ENCODE measurements at places on chromosomes 11 and 22.

DNA sequence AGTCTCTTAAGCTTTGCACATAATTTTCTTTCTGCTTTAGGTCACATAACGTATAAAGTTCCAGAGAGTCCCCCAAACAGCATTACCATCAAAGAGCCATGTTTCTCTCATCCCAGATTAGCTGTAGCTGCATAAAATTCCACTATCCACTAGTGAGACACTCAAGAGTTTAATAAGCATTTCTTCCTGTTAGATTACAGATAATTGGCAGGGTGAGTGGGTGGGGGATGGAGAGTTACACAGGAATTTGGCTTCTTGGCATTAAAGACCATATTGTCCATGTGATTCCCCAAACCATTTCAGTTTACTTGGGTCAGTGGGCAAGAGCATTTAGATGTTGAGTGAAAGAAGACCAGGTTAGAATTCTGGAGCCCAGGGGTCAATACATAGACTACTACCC, 82.3 kb downstream of the FDX1 start:
- no peak for DNase-seq

GRCh38 chr22:21714786-21715185, 20.8 kb downstream of the YPEL1 start:
- no peak for DNase-seq

GRCh38 chr11:119341222-119342022, 739 bp upstream of the C1QTNF5 start:
- DNase-seq = no peak

GRCh38 chr22:39221999-39222686, 22.6 kb downstream of the PDGFB start:
- no peak for DNase-seq

DNA sequence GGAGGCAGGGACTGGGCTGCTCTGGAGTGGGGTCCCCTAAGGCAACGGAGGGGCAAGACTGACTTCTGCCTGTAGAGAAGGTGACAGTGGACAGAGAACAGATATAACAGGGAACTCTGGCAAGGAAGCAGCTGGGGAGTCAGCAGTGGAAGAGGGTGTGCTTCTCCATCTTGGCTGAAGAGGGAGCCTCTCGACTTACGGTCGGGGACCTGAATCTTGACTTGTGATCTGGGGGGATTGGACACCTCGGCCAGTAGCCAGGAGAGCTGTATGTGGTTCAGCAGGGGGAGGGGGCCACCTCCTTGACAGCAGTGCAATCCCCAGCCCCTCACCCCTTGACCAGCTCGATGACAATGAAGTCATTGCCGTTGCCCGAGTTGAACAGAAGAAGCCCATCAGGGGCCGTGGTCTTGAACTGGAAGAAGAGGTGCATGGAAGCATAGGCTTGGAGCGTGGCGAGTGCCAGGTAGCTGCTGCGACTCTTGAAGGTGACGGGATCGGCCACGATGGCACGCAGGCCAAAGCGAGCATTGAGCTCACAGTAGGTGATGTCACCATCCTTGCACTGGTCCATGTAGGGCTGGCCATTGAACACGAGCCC, 60.0 kb downstream of the SLC22A12 start:
- peak; percentile 64 for DNase-seq

DNA sequence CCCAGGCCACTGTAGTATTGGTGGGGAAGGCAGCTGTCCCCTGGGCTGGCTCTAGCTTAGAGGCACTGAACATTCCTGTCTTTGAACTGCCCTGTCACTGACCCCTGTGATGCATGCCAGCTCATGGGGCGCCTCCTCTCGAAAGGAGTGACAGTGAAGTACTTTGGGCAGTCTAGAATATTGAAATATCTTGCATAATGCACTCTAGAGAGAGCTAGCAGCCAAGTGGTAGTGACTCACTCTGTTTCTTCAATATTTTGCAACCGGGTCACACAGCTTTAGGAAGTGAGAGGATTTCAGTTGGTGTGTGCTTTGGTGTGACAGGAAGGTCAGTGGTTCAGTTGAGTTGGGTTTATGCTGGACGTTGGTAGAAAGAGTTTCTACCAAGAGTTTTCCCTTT, 35.5 kb upstream of the ST14 start:
- peak; percentile 29 for DNase-seq

- no peak for DNase-seq
Observed at GRCh38 chr22:30424534-30425326, 838 bp upstream of the MTFP1 start.

- DNase-seq = no peak
Observed at GRCh38 chr11:1648653-1649420, 19.3 kb downstream of the KRTAP5-5 start.

All from KBM-7 (cell line).